ENCODE measurements at places on chromosomes 1 and 21.

- DNase-seq: no peak
These were observed 303.6 kb downstream of the LMO4 start for GRCh38 chr1:87632232-87632631.

DNA sequence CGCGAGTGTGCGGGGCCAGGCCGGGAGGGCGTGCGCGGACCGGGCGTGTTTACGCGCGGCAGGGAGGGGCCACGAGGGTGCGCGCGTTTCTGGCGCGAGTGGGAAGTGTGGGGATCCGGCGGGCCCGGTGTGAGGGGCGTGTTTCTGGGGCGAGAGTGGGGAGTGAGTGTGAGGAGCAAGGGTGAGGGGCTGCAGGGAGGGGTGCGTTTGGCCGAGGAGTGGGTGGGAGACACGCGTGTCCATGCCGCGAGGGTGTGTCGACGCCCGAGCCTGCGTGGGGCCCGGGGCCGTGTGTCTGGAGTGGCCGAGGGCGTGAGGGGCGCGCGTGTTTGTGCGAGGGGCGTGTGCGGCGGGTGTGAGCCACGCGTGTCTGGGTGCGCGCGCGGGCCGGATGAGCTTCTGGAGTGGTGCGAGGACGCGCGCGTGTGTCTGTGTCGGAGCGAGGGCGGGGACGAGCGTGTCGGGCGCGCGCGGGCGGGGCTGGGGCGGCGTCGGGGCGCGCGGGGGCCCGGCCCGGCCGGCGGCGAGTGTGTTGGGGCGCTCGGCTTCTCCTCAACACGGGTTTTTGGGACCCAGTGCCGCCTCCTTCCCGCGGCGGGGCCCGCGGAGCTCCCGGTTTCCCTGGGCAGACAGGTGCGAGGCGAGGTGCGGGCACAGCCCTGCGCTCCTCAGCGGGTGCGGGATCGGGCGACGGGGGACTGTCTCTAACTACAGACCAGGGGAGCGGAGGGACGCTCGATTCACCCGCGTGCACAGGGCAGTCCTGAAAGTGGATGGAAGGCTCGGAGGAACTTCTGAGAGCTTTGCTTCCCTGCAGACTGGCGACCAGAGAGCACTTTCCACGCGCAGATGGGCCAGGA lies 65.8 kb upstream of the VAMP3 start:
- DNase-seq: peak; percentile 67

- DNase-seq: no peak
These were observed 126.8 kb downstream of the RGS21 start for GRCh38 chr1:192443616-192444015.

GRCh38 chr1:176051902-176052518 lies 155.1 kb downstream of the COP1 start:
- DNase-seq: no peak

- DNase-seq: no peak
These were observed 60.0 kb downstream of the LRIG2 start for GRCh38 chr1:113133038-113133437.

DNA sequence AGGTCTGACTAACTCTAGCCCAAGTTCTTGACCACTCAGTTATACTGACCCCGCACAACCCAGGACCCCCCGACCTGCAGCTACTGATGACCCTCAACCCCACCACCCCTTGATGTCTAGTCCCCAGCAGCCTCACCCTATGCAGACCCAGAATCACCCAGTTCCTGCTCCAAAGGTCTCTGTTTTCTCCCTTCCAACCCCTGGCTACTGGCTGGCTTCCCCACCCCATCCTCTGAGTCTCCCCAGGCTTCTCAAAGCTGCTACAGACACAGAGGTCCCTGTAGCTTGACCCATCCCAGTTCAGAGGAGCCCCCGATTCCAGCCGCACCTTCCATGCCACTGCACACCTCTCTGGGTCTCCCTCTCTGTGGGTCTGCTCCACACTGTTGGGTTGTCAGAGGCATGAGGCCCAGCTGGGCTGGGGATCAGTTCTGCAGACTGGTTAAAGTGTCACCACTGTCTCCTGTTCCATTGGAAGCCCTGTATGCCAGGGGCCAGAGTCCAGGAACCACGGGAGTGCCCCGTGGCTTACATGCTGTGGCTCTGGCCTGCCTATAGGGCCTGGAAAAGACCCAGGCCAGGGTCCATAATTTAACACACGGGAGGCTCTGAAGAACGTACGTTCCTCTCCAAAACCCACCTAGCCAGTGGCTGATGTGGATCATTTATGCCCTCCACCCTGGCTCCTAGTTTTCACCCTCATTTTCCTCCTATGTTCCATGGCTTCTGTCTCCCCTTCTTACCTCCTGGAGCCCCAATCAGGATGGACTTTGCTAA lies 497 bp downstream of the PKLR start:
- no peak for DNase-seq

GRCh38 chr1:246709835-246710234 lies 14.4 kb upstream of the SCCPDH start:
- no peak for DNase-seq

GRCh38 chr21:16034446-16035190 lies 304.8 kb downstream of the USP25 start:
- DNase-seq: no peak

DNA sequence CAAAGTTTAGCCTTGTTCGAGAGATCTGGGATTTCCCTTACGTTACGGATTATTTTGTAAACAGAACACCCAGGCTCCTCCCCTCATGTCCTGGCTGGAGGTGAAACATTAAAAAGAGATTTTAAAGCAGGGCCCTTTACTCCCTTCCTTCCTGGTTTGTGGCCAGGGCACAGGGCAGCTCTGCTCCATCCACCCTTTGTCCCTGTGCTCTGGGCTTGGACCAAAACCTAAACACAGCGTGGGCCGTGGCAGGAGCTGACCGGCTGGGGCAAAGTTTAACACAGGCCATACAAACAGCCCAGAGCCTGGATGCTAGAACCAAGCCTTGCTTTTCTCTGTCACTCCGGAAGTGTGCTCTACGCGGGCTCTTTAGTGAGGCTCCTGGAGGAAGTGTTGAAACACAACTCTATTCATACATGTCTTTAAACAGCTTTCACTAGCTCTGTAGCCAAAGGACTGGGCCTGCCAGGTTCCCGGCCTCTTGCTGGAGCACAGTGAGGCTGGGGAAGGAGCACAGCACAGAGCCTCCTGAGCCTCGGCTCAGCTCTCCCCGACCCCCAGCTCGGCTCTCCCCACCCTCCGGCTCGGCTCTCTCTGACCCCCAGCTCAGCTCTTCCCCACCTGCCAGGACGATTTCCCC lies 84.7 kb downstream of the PDE9A start:
- peak; percentile 61 for DNase-seq

DNA sequence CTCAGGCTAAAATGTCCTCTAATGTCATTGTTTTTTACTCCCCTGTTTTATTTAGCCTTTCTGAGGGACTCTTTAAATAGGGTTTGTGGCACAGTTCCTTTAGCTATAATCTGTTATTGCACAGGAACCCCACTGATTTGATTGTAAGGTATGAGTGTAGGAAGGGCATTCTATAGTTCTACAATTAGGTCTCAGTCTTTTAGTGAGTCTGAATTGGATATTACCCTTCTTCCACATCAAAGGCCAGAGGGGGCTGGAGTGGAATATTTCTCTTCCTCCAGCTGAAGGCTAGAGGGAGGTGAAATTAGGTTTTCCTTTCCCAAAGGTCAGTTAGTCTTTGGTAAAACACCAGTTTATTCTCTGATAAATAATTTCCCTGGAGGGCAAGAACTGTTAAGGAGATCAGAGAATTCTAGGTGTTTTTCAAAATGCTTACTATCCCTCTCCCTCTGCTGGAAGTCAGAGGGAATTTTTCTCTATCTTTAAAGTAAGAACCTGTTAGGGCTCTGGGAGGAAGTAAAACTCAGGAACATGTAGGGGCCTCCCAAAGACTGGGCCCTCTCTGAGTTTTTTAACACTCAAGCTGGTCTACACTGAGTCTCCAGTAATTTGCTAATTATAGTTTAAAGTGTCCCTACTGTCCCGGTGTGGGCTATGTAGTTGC lies 176.3 kb upstream of the ZNHIT6 start:
- DNase-seq: no peak

GRCh38 chr1:5513846-5514526 lies 478.2 kb downstream of the NPHP4 start:
- DNase-seq: no peak

GRCh38 chr21:42189860-42190485 lies 29.0 kb upstream of the ABCG1 start:
- no peak for DNase-seq

GRCh38 chr1:155002464-155003226 lies at the start of gene ZBTB7B:
Gene ZBTB7B (plus strand): TSS chr1:155002802. CDS start chr1:155014661, 11,859 bp downstream.
- no peak for DNase-seq

DNA sequence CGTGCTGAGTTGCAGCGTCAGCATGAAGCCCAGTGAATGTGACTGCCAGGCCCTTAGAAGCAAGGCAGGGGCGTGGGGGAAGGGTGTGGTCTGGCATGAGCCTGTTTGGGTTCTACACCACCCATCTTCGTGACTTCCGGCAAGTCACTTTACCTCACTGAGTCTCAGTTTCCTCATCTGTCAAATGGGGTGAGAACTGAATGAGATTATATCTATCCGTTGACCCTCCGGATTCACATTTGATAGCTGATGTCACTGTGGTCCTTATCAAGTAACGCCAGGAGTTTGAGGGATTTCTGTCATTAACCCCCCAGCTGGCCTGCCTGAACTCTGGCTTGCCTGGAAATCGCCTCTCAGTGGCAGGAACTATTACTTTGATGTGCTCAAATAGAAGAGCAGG lies 15.6 kb downstream of the MRPL37 start:
- no peak for DNase-seq

- DNase-seq: no peak
These were observed 44.3 kb downstream of the KIFAP3 start for GRCh38 chr1:170030212-170030611.

GRCh38 chr21:15291621-15292266 lies 226.9 kb upstream of the NRIP1 start:
- no peak for DNase-seq

GRCh38 chr1:8373581-8374241 lies 55.8 kb downstream of the SLC45A1 start:
- no peak for DNase-seq

- DNase-seq: no peak
These were observed 45.0 kb downstream of the KCNJ6 start for GRCh38 chr21:37871121-37871862.

GRCh38 chr1:94787691-94788090 lies 32.5 kb upstream of the SLC44A3 start:
- DNase-seq: no peak

DNA sequence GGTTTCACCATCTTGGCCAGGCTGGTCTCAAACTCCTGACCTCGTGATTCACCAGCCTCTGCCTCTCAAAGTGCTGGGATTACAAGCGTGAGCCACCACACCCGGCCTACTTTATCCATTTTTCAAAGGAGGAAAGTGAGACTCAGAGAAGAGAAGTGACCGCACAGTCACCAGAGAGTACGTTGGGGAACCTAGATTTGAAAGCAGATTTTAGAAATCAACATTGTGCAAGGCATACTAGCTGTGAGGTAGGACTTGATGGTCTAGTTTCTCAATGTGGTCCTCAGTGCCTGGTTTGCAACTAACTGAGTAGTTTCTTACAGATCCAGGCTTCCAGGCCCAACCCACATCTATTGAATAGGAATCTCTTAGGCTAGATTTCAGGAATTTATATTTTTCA lies 1.7 kb upstream of the PRCC start:
- no peak for DNase-seq
